Adipose tissue (tissue), 3 donors: ENCODE measurements at places on chromosomes 7 and 10. TPM values are rescaled to one million over a fixed set of nuclear protein-coding genes. Genes with fewer than 3 reads are reported as not detected.

Gene C10orf67
- polyA plus RNA-seq = not detected

Gene ADARB2
- polyA plus RNA-seq = 1.9 TPM

Gene SAMD9
- polyA plus RNA-seq = 2.8 TPM

Gene C1QL3
- not detected for polyA plus RNA-seq

Gene TFR2
- 1.5 TPM for polyA plus RNA-seq

Gene CNPY1
- not detected for polyA plus RNA-seq

Gene TLX1
- polyA plus RNA-seq = 0.09 TPM

Gene SEMA4G
- 10.0 TPM for polyA plus RNA-seq

Gene SLC16A12
- 0.13 TPM for polyA plus RNA-seq

Gene OR13A1
- polyA plus RNA-seq = 0.08 TPM

Gene NPY4R2
- polyA plus RNA-seq = not detected

Gene GJD4
- polyA plus RNA-seq = 0.06 TPM

Gene MMD2
- polyA plus RNA-seq = not detected

Gene AOAH
- polyA plus RNA-seq = 12.6 TPM

Gene MEOX2
- 1.2 TPM for polyA plus RNA-seq

Gene KNDC1
- polyA plus RNA-seq = 0.28 TPM

Gene HDAC9
- 6.2 TPM for polyA plus RNA-seq

Gene NPTX2
- 3.3 TPM for polyA plus RNA-seq

Gene PRTFDC1
- polyA plus RNA-seq = 11.2 TPM

Gene NUTM2D
- polyA plus RNA-seq = 2.4 TPM

Gene PGAM2
- polyA plus RNA-seq = 5.4 TPM

Gene UNC5B
- 2.8 TPM for polyA plus RNA-seq
